Muscle of back (tissue), 13 donors: ENCODE measurements at places on chromosomes 5 and 9.
A peak's percentile ranks its signal among the peaks of the same experiment; 100 is the strongest.

DNA sequence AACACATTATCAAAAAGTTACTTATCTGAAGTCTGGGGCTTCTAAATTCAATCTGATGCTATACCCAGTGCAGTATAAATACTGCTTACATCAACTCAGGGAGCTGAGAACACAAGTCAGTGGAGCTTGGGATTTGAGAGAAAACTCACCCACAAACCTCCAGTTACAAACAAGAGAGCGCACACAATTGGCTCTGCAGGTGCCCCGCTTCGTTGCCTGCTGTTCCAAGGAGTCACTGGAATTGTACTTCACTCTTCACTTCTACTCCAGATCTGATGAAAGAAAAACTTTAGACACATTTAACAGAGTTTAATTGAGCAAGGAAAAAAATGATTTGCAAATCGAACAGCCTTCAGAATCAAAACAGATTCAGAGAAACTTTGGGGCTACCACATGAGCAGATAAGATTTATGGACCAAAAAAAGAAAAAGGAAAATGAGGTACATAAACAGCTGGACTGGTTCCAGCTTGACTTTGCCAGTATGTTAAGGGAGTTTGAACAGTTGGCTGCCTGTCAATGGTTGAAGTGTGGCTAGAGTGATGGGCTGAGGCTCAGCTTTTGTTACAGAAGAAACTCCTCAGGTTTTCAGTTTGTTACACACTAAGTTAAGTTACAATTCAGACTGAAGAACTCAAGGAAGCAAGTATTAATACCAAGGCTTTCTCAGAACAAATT lies 156.6 kb downstream of the AOPEP start:
- no peak for DNase-seq

GRCh38 chr5:39639618-39640089 lies 214.9 kb upstream of the DAB2 start:
- DNase-seq: peak; percentile 11

- no peak for DNase-seq
Observed at GRCh38 chr5:64836190-64836755, 67.5 kb downstream of the CWC27 start.

DNA sequence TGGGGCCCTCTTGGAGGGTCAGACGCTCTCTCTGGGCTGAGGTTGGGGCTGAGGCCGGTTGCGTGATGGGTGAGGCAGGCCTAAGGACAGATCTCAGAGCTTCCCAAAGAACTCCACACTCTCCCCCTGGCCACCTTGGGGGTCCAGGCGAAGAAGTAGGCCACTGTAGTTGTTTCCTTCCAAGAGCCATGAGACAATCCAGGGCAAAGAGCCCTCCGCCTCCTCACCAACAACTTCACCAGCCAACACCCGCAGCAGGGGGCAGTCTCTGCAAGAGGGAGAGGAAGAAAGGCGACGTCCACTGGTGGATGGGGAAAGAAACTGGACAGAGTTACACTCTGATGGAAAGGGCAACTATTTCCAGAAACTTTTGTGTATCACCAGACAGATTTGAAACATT lies 10.7 kb downstream of the SLC35A4 start:
- no peak for DNase-seq

DNA sequence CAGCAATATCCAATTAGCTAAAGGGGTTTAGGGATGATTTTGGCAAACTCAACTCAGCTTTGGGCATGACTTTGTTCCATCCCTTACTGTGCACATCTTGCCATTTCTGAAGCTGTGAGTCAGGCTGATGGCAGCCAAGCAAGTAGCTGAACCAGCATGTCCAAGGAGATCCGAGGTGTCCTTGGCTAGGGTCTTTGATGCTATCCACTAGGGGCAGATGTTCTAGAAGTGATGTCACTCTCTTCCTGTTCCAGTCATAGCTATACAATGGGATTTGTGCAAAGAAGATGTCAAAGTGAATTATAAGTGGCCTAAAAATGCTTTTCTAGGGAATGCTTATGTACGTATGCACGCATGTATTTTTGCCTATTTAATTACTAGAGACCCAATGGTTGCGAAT lies 160.8 kb upstream of the PAPPA start:
- DNase-seq: no peak

GRCh38 chr5:171395042-171395441 lies 7.4 kb downstream of the NPM1 start:
- no peak for DNase-seq

GRCh38 chr5:68325065-68325580 lies 109.6 kb downstream of the PIK3R1 start:
- DNase-seq: no peak

DNA sequence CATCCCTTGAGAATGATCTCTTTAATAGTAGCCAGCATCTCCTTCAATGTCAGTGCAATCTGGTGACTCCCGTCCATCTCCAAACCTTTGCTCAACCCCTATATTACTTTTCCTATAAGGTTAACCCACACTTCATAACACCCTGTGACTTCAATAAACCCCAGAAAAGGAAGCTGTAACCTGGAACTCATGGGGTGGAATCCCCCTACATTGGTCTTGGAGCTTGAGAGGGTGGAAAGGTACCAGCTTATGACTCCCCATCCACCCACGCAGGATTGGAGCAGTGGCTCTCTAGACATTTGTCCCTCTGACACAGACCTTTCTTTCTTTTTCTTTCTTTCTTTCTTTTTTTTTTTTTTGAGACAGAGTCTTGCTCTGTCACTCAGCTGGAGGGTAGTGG lies 54.7 kb upstream of the ZFR start:
- DNase-seq: no peak

DNA sequence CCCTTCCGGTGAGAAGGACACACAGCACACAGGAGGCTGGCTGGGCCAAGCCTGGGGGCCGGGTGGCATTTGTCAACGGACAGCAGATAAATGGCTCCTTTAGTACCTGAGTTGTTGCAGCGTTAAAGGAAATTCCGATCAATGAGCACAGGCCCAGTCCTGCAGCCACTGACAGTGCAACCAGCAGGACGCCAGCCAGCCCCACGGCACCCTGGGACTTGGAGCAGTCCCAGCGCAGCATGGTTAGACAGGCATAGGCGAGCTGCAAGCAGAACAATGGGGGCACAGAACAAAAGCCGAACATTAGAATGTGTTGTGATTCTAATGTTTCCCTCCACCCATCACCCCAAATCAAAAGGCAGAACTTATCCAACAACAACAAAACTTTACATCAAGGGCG lies 39.3 kb downstream of the PTCH1 start:
- DNase-seq: no peak

DNA sequence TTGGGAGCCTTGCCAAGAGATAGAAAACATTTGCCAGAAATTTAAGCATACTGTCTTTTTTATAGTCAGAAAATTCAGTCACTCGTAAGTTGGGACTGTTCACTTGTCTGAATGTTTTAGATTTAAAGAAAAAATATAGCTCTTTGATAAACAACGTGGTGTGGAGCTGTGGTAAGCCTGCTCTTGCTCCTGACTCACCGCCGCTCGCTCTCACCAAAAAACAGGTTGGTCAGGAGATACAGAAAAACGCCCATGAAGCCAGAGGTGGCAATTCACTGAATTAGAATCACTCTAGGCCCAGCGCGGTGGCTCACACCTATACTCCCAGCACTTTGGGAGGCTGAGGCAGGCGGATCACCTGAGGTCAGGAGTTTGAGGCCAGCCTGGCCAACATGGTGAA lies 6.2 kb downstream of the LNPEP start:
- no peak for DNase-seq

- no peak for DNase-seq
Observed at GRCh38 chr5:74853256-74853655, 12.9 kb downstream of the FAM169A start.

- no peak for DNase-seq
Observed at GRCh38 chr5:154647761-154648145, 107.4 kb upstream of the LARP1 start.

DNA sequence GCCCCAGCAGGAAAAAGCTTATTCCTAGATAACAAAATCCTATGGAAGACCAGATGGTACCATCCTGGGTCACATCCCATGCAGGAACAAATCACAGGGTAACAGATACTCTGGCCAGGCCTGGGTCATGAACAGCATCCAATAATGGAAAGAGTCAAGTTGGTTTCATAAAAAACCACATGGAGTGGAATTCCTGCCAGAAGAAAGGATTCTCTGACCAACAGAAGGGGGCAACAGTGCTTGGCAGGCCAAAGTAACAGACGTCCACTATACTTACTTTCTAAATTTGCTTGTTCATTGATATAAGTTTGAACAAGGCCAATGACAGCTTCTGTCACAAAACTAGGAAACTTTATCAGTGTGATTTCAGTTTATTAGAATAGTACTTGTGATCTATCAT lies 273.5 kb downstream of the ARRDC3 start:
- no peak for DNase-seq

- no peak for DNase-seq
Observed at GRCh38 chr9:32906213-32906612, 95.2 kb downstream of the APTX start.

GRCh38 chr5:170843870-170844269 lies 17.9 kb upstream of the RANBP17 start:
- no peak for DNase-seq

GRCh38 chr9:95333426-95333825 lies 15.9 kb upstream of the FANCC start:
- no peak for DNase-seq

DNA sequence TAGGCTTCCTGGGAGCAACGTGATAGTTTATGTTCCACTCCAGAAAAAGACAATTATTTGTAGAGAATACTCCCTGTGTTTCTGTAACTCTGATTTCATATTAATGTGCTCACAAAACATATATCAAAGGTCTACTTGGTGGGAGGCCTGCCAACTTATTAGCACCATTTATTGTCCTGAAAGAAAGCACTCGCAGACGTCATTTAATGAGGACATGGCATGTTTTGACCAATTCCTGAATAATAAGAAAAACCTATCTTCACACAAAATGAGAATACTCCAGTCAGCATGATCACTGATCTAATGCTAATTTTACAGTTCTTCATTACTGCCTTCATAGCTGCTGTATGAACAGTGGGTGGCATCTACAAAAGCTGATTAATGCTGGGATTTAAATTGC lies 46.4 kb upstream of the RASEF start:
- DNase-seq: no peak

GRCh38 chr5:103283120-103283519 lies 24.6 kb downstream of the MACIR start:
- DNase-seq: no peak

DNA sequence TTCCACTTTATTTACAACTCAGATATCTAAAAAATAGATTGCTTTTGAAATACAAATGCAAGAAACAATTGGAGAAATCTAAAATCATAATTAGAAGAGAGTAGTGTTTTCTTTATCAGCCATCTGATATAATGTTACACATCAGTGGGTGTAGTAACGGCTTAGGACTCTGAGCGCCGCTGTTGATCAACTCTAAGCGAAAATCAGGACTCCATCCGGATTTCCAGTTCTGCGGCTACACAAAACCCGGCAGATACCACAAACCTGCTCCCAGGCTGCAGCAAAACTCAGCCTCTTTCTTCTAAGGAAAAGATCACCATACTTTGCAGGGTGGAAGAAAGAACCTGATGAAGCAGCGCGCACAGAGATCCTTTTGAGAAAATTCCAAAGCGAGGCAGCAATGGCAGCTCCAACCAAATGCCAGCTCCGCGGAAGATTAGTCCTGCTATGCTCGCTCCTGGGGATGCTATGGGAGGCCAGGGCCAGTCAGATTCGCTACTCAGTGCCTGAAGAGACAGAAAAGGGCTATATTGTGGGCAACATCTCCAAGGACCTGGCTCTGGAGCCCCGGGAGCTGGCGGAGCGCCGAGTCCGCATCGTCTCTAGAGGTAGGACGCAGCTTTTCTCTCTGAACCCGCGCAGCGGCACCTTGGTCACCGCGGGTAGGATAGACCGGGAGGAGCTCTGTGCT lies at the start of gene PCDHGA9:
TSS of gene PCDHGA9 (plus strand) at position 226 of the 691 bp plus-strand sequence. CDS start at position 401, 175 bp downstream.
- DNase-seq: no peak

DNA sequence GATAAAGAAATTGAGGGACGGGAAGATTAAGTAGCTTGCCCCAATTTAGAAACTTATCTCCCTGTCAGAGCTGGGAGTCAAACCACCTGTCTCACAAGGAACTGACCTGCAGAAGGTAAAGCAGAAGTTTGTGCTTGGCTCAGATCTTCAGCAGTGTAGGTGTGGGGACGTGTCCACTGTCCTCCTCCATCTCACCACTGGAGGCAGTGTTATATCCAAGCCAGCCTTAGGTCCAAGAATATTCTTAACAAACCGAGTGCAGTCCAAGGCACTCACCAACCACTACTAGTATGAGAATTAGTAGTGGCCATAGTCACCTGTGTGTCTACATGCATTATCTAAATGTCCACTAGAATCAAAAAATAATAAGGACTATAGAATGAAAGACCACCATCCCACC lies 86.3 kb upstream of the IRX1 start:
- no peak for DNase-seq

DNA sequence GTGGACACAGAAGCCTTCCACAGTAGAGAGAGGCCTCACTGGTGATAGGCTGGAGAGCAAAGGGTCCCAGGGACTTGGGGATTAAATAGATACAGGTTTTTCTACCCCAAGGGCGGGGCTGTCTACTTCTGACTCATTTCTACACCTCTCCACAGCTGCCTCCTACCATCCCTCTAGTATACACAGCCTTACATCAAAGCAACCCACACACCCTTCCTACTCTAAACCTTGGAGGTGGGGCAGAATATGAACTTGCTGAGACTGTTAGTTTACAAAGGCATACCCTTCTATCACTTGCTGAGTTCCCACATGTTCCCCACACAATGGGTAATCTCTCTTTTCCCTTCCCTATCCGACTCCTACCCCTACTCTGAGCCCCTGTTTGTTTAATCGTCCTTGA lies 19.9 kb upstream of the PCA3 start:
- no peak for DNase-seq

DNA sequence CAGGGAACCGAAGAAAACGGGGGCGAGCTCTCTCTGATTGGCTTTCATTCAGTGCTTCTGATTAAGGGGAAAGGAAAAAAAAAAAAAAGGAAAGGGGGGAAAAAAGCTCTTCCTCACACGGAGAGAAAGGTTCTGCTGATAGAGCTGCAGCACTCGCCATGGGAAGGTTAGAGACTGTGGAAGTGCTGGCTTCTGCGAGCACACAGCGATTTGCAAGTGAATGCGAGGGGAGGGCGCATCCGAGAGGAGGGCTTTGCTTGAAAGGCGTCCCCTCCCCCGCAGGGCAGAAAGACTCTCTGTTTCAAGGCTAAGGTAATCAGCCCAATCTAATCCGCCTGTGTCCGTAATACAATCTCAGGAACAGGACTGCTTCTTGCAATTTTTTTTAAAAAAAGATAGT lies at the start of gene CDH10:
TSS of gene CDH10 (minus strand) at position 218 of the 400 bp plus-strand sequence. CDS start 51,488 bp downstream, outside the sequence.
- DNase-seq: peak; percentile 80

GRCh38 chr5:83917261-83917908 lies 196.7 kb upstream of the HAPLN1 start:
- DNase-seq: no peak
